Non-pigmented ciliary epithelial cell (primary cell): ENCODE measurements at places on chromosomes 12 and 14.

GRCh38 chr12:33581613-33582122 lies 142.0 kb upstream of the SYT10 start:
- DNase-seq: no peak

GRCh38 chr12:77366616-77367015 lies 301.2 kb upstream of the E2F7 start:
- DNase-seq: no peak

- peak; percentile 81 for DNase-seq
Measured at GRCh38 chr14:30223385-30223785, 295.7 kb upstream of the PRKD1 start.

DNA sequence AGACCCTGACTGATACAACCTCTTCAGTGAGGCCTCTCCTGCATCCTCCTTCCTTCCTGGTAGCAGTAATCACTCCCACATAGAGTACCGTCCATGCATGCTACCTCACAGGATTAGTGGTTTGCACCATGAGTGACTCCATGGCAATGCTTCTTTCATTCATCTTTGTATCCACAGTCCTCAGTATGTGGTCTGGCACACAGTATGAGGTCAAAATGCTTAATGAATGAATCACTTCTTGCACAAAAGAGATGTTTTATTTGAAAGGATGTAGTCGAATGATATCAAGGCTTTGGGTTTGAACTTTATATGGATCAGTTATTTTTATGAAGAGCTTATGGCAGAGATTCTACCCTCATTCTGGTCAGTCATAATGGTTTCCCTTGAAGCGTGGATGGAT lies 42.2 kb downstream of the KCNA5 start:
- peak; percentile 85 for DNase-seq

- DNase-seq: no peak
Measured at GRCh38 chr14:24921903-24922302, 128.0 kb downstream of the STXBP6 start.

- DNase-seq: no peak
Measured at GRCh38 chr12:69998922-69999321, 173.9 kb downstream of the MYRFL start.

DNA sequence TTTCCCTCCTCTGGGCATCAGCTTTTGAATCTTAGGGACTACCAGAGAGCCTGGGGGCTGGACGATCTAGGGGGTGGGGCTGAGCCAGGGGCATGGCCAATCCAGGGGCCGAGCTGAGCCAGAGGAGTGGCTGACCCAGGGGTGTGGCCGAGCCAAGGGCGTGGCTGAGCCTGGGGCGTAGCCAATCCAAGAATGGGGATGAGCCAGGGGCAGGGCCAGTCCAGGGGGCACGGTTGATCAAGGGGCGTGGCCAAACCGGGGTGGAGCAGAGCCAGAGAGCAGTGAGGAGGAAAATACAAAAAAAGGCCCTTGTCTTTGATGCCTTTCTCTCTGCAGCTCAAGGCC lies 219.3 kb upstream of the NOS1 start:
- no peak for DNase-seq

DNA sequence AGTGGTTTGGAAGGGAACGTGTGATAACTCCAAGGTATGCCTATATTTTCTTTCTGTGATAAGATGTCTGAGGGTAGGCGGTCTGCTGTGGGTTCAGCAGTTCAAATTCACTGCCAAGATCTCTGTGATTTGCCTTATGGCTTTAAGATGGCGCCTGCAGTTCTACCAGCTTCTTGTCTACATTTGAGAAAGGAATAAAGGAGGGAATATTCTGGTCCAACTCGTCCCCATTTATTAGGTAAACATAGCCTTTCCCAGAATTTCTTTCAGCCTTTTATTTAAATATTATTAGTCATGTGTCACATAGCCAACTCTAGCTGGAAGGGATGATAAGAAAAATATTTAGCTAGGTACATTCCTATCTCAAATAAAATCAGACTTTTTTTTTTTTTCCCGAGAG lies 48.8 kb downstream of the KCNJ8 start:
- DNase-seq: no peak

DNA sequence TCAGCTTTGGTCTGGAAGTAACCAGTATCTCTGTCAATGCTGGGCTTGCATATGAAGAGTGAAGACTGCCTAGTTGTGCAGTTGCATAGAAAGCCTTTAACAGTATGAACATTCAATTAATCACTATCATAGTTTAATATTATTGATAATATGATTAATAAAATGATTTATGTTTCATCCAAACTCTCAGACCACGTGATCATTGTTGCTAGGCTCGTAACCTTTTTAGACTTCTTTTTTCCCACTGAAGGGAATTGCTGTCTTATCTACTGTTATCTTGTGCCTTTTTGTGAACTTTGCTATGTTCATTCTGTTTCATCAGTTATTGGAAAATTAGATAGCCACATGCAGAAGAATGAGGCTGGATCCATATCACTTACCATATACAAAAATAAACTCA lies 536.4 kb upstream of the NOVA1 start:
- no peak for DNase-seq

- DNase-seq: no peak
Measured at GRCh38 chr14:59359431-59360124, 105.6 kb downstream of the GPR135 start.

GRCh38 chr14:25933731-25934130 lies 664.1 kb downstream of the NOVA1 start:
- DNase-seq: no peak

DNA sequence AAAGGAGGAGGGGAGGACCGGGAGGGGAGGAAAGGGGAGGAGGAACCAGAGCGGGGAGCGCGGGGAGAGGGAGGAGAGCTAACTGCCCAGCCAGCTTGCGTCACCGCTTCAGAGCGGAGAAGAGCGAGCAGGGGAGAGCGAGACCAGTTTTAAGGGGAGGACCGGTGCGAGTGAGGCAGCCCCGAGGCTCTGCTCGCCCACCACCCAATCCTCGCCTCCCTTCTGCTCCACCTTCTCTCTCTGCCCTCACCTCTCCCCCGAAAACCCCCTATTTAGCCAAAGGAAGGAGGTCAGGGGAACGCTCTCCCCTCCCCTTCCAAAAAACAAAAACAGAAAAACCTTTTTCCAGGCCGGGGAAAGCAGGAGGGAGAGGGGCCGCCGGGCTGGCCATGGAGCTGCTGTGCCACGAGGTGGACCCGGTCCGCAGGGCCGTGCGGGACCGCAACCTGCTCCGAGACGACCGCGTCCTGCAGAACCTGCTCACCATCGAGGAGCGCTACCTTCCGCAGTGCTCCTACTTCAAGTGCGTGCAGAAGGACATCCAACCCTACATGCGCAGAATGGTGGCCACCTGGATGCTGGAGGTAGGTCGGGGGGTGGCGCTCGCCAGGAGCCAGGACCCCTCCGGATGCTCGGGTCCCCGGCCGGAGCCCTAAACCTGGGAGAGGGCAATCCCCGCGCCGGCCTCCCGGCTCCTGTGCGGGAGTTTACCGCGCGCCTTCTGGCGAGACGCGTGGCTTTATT lies at the start of gene CCND2:
Gene CCND2, plus strand, starts transcription at position 111 of the 744 bp plus-strand sequence. Its CDS starts 279 bp downstream, at position 390.
- peak; percentile 46 for DNase-seq

DNA sequence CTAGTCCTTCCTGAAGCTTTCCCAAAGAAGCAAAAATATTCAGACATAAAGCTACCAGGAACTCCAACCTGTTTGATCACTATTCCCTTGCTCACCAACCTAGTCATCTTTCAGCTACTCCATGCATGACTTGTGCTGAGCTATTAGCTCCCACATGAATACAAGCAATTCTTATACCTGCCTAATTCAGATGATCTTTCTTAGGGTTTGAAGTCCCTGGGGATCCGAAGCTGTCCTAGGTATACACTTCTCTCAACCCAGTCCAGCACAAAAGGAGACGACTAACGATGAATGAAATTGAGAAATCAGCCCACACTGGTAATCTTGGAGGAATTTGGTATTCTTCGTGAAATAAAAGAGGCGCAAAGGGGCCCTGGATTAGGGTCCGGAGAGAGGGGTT lies 631 bp upstream of the PTGR2 start:
- no peak for DNase-seq
